ENCODE measurements at places on chromosomes 3 and 15. TPM values are rescaled to one million over a fixed set of nuclear protein-coding genes. Genes with fewer than 3 reads are reported as not detected.

The ZBTB20 gene
- polyA plus RNA-seq, result 5.0 TPM

The ANKRD63 gene
- not detected for polyA plus RNA-seq

The IQCF6 gene
- not detected for polyA plus RNA-seq

The ACSBG1 gene
- polyA plus RNA-seq, result 0.55 TPM

The ROBO2 gene
- polyA plus RNA-seq, result 95.2 TPM

The MOBP gene
- 0.04 TPM for polyA plus RNA-seq

The MORC1 gene
- 0.40 TPM for polyA plus RNA-seq

The SV2B gene
- polyA plus RNA-seq, result 1.1 TPM

DNA sequence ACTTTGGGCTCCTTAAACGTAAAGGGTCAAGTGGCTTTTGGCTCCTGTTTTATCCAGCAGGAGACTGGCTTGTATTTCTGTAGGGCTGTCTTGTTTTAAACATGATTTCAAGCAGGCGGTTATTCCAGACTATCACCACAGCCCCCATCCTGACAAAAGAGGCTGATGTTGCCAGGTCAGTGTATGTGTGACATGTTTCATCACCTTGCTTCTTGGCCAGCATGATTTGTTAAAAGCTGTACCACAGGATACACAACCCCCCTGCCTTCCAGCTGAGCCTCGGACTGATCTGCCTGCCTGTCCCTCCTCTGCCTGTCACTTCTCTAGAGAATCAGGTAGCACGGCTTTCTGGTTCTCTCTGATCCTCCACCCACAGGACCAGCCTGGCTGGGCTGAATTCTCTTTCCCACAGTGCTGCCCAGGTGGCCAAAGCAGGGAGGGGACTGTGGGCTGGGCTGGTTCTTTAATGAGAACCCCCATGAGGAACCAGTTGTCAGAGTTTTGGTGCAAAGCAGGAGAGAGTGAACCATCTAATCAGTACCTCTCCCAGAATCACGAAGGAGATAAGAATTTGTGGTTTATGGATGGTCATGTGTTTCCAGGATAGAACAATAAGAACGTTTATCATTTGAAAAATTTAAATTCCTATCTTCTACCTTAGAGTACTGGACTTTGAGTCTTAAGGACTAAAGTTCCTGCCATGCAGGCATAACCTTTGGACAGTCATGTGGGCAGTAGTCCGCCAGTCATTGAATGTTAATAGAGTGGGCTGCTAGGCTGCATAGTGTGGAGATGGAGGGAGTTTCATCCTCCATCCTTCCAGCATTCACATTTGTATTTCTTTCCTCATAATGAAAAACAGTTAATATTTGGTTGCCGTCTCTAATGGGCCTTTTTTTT is 8.8 kb downstream of the ABHD6 start:
- DNase-seq, result no peak

- DNase-seq, result no peak
Observed at GRCh38 chr3:61733876-61734275, 172.5 kb downstream of the PTPRG start.

GRCh38 chr15:52288051-52288942 is 7.3 kb downstream of the MYO5C start:
- no peak for DNase-seq

- no peak for DNase-seq
Observed at GRCh38 chr3:45079715-45080114, 53.6 kb downstream of the CLEC3B start.

- DNase-seq, result no peak
Observed at GRCh38 chr15:50307799-50308198, 42.3 kb upstream of the HDC start.

DNA sequence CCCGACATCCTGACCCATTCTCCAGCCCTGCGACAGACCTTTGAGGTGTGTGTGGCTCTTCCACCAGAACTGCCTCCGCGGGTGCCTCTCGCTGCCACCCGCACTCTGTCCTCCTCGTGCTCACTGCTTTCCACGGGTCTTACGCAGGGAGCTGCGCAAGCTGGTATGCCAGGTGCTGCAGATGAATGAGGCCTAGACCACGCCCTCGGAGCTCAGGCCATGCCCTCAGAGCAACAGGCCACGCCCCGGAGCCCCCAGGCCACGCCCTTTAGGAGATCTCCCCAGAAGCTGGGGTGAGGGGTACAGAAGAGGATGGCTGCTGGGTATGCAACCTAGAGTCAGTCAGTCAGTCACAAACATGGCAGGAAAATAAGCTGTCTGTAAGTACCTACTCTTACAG is 300.3 kb downstream of the GABRG3 start:
- no peak for DNase-seq

DNA sequence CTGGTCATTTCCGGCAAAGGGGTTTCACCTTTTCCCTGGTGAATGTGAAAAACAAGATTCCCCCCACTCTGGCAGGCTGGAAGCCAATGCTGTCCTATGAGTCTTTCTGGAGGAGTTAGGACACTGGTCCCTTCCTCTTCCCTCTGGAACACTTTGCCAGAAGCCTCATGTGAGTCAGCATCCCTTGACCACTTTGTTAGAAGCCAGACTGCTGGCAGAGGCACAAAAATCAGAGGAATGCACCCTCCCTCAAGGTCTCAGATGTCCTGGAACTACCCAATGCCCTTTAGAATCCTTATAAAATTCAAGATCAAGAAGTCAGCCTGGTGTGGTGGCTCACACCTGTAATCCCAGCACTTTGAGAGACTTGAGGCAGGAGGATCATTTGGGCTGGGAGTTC is 26.6 kb downstream of the ITGB5 start:
- DNase-seq, result no peak

- no peak for DNase-seq
Observed at GRCh38 chr3:113097960-113098447, 107.2 kb downstream of the GTPBP8 start.

DNA sequence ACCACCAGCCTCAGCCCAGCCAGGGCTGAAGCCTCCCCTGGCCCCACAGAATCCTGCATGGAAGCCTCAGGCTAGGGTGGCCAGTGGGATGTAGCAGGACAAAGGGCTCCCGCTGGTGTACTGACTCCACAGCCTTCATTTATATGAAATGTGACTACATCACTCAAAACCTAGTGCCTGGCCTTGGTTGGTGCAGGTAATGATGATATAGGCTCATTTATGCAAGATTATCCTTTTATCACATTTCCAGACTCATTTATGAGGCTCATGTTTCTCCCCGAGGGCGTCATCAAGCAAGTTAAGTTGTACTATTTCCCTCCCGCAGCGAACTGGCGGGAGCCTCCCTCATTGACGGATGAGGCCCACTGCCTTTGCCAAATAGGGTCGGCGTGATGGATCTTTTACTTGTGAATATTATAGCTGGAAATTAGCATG is 179.1 kb upstream of the SMAD3 start:
- no peak for DNase-seq

- DNase-seq, result no peak
Observed at GRCh38 chr15:91852741-91853510, 582 bp upstream of the SLCO3A1 start.

DNA sequence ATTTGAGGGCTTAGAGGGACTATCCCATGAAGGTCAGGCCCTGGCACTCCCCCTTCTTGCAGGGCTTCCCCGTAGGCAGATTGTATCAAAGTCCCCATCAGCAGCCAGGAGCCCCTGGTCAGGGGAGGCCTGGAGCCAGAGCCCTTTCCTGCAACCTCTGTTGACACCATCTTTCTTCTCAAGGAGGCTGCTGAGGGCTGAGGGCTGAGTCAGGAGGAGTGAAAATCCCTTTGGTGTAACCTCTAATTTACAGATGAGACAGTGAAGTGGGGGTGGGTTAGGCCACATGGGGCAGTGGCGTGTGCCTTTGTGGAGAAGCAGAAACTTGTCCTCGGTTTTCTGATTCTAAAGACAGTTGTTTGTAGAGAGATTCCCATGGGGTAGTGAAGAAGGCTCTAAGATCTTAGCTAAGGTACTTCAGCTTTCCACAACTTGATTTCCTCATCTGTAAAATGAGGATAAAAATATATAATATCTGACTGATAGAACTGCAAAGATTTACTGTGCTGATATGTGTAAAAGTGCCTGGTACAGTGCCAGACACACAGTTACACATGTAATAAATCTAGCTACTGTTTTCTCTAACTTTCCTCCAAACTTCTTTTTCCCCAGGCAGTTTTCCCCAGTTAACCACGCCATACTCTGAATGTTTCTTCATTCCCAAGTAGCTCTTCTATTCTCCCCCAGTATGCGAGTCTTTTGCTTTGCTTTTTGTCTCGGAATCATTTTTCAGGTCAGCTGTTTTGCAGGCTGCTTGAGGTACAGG is 249.4 kb upstream of the TPM1 start:
- no peak for DNase-seq

GRCh38 chr3:187849016-187849654 is 103.9 kb upstream of the BCL6 start:
- no peak for DNase-seq

DNA sequence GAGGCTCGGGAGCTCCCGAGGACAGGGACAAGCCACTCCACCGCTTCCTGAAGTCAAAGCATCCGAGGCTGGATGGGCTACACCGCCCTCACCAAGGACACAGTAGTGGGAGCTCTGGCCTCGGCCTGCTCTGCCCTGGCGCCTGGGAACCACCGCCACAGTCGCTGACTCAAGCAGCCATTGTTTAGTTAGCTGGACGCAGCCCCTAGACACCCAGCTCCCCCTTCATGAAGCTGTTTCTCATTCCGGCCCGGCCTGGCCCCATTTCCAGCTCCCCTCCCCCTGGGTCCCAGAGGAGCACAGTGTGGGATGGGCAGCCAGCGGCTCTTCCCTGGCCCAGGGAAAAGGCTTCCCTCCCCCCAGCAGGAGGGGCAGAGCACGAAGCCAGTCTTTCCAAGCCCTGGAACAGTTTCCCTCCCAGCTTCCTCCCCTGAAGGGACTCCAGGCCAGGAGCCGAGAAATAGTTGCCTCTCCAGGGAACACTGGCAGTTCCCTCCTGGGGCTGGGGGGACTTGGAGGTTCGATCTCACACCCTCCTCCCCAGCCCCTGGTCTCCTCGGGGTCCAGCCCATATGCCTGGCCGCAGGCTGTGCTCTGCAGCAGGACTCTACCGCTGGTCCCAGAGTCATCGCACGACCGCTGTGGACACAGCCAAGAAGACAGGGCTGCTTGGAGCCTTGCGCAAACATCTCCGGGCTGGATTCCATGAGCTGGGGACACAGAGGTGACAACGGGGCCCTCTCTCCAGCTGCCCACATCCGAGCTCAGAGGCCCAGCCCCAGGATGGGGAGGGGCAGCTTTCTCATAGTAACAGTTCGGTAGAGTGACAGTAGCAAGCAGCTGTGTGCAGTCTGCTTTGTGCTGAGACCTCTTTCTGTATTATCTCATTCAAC is 10.0 kb downstream of the PLXND1 start:
- DNase-seq, result no peak

- DNase-seq, result no peak
Observed at GRCh38 chr3:128326051-128326823, 140.5 kb downstream of the DNAJB8 start.

GRCh38 chr15:67144609-67145311 is 79.4 kb downstream of the SMAD3 start:
- DNase-seq, result no peak

GRCh38 chr3:130392266-130392665 is 46.8 kb downstream of the COL6A5 start:
- no peak for DNase-seq

GRCh38 chr15:100775581-100776185 is 103.9 kb upstream of the ALDH1A3 start:
- DNase-seq, result no peak

DNA sequence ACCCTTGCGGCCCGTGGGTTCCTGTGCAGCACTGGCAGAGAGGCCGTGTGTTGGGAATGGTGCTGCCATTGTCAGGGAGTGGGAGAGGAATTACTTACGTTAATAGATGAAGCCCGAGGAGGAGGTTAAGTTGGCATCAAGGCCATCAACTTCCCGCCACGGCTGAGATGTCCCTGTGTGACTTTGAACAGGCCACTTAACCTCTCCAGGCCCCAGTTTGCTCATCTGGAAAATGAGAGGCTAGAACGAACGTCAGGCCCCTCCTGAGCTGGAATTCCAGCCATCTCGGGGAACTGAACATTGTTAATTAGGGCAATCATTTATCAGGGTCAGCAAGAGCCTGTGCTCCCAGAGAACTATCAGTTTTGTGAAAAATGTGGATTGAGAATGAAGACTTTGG is 91.4 kb upstream of the MYZAP start:
- DNase-seq, result no peak

DNA sequence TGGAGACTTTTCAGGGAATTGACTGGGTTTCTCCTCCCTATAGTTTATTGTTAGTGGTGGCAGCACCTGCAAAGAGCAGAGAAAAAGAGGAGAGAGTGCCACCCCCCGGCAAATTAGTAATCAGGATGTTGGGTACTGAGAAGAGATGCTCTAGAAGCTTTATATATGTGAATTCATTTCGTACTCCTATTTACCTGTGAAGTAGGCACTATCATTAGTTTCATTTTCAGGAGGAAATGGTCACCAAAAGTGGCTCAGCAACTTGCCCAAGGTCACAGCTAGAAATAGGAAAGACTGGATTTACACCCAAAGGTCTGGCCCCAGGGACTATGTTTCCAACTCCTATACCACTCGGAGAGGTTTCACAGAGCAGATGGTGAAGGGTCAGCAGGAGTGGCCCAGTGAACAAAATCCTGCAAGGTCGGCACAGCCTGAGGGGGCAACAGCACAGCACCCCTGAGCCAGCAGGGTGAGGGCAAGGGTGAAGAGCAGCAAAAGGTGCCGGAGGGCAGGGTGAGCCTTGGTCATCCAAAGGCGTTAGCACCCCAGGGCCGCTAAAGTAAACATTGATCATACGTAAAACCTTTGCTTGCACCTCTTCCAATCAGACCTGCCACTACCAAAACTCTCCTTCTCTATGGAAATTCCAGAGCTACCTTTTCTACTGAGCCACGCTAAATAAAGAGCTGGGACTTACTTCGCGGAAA is 23.6 kb downstream of the VGLL4 start:
- DNase-seq, result no peak

- DNase-seq, result no peak
Observed at GRCh38 chr15:62998262-62998890, 44.2 kb upstream of the TPM1 start.
